NCI-H524 treated with DMSO at 0.1 percent for 48 hours (cell line): ENCODE measurements at places on chromosomes 11 and 22.
A peak's percentile ranks its signal among the peaks of the same experiment; 100 is the strongest.

- no peak for DNase-seq
These were observed 121.5 kb downstream of the CEP164 start for GRCh38 chr11:117449111-117449693.

DNA sequence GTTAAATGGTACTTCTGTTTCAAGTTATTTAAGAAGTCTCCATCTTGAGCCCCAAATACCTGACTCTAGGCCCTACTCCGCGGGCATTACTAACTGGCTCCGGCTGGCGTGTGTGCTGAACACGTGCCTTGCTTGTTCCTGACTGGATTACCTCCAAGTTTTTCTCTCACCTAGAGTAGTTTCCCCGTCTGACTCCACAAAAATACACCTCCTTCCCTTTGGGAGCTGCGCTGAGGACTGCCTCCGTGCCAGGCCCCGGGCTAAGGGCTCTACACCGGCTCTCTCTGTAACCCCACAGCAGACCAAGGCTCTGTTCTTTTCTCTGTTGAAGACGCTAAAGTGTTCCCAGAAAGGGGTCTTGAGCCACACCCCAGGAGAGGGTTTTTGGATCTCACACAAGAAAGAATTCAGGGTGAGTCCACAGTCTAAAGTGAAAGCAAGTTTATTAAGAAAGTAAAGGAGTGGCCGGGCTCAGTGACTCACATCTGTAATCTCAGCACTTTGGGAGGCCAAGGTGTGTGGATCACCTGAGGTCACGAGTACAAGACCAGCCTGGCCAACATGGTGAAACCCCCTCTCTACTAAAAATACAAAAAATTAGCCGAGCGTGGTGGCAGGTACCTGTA lies 61.8 kb downstream of the ANO1 start:
- DNase-seq: no peak

GRCh38 chr11:113952070-113952469 lies 22.8 kb upstream of the HTR3A start:
- DNase-seq: no peak

DNA sequence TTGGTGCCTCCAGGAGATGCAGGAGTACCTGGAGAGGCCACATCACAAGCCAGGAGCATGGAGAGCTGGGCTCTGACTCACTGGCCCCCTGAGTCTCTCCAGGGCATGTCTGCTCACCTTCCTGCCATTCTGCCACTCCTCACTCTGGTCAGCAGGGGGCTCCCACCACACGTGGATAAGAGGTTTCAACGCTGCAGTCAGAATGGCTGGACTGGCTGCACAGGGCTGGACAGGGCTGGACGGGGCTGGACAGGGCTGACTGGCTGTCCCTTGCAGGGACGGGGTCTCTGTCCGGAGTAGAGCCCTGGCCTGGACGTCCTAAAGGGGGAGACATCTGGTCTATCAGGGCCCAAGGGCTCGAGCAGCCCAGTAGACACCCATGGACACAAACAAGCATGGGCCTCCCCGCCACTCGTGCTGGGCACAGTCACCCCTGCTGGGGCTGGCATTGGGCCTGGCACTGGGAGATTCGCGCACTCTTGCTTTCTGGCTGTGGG lies 34.6 kb downstream of the CYTH4 start:
- no peak for DNase-seq

GRCh38 chr11:90766121-90766520 lies 543.3 kb upstream of the CHORDC1 start:
- no peak for DNase-seq

- DNase-seq: no peak
These were observed 17.8 kb downstream of the SGSM3 start for GRCh38 chr22:40388231-40388630.

DNA sequence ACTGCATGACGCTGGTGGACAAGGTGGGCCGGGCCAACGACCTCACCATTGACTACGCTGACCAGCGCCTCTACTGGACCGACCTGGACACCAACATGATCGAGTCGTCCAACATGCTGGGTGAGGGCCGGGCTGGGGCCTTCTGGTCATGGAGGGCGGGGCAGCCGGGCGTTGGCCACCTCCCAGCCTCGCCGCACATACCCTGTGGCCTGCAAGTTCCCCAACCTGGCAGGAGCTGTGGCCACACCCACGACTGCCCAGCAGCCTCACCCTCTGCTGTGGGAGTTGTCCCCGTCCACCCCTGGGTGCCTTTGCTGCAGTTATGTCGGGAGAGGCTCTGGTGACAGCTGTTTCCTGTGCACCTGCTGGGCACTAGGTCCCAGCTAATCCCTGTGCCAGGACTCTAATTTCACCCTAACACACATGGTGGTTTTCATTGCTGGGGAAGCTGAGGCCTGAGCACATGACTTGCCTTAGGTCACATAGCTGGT lies 49.0 kb upstream of the PPP6R3 start:
- no peak for DNase-seq

- DNase-seq: no peak
These were observed 259.1 kb upstream of the PLET1 start for GRCh38 chr11:112519751-112520150.

GRCh38 chr11:14542324-14542723 lies 22.1 kb upstream of the PSMA1 start:
- DNase-seq: no peak

- DNase-seq: no peak
These were observed 134.2 kb upstream of the NECTIN1 start for GRCh38 chr11:119863236-119863635.

- no peak for DNase-seq
These were observed 32.0 kb downstream of the TMEM123 start for GRCh38 chr11:102420547-102420946.

- DNase-seq: no peak
These were observed 24.3 kb downstream of the SYT7 start for GRCh38 chr11:61556621-61557020.

- peak; percentile 60 for DNase-seq
These were observed 10.1 kb downstream of the CHST1 start for GRCh38 chr11:45655347-45655756.

DNA sequence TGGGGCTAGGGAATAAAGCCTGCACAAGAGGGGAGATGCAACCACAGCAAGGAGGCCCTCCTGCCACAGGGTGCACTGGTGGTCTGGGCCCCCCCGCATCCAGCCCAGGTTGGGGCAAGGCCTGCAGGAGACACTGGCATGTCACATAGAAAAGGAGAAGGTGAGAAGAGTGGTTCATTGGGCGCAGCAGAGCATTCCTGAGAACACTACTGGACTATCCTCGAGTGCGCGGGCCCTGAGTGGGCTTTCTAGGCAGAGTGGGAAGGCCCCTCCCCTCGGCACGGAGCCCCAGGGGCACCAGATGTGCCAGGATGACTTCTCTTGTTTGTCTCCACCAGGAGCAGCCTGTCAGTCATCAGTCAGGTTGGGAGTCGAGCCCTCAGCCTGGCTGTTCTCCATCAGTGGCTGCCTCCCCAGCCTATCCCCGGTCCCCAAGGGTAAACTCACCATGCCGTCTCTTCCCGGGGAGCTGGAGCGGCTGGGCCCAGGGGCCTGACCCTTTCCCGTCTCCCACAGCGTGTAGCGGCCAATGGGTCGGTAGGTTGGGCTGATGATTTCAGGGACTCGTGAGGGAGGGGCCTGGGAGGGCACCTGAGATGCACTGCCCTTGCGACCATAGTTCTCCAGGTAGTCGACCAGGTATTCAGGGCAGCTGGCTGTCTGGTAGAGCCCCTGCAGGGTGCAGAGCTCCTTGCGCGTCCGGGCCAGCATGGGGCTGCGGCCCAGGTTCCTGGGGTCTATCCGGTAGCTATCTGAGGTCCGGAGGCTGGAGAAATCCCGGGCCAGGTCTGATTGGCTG lies 9.0 kb downstream of the USP2 start:
- no peak for DNase-seq

DNA sequence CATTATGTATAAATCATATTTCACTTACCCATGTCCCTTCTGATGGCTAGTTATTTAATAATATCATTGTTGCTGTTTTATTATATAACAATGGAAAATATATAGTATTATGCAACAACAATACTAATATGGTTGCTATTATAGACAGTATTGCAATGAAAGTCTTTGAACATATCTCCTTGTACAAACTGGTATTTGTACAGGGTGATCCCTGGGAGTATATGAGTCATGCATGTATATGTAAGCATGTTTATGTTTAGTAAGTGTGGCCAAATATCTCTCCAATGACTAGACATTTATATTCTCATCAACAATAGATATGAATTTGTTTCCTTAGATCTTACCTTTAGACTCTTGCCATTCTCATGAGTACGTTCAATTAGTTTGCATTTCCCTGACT lies 55.9 kb downstream of the KCNC1 start:
- DNase-seq: no peak

- no peak for DNase-seq
These were observed 57.3 kb downstream of the WNT7B start for GRCh38 chr22:45919504-45920286.

DNA sequence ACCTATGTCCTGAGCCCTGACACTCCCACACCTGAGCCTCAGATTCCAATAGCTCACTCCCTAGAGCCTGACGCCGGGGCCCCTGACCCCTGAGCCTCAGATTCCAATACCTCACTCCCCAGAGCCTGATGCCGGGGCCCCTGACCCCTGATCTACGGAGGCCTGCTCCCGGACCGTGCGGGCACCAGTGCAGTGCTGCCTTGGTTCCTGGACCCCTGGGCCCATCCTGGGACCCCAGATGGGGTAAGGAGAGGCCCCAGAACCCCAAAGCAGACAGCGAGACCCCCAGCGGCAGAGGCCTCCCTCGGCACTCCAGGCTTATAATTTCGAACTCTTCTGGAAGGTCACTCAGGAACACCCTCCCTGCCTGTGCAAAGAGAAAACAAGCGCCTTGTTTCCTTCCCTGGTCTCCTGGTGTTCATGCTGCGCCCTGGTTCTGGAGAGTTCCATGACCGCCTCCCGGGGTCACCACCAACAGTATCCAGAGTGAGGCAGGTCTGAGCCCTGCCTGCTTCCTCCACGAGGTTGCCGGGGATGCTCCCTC lies 7.5 kb downstream of the SUSD2 start:
- DNase-seq: no peak

DNA sequence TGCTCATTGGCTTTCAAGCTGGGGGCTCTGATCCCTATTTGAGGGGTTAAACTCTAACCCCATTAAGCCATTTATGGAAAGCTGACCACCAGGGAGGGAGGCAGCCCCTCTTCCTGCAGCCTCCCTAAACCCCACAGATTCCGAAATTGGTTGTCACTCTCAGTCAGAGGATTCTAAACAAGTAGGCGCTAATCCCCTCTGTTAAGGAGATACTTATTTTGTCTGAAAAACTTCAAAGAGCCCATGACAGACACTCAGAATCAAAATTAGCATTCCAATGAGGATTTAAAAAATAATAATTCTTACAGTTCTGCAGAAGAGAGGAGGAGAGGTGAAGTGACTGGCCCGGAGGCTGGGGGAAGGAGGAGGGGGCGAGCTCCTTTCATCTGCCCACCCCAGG lies 69.7 kb upstream of the LMO1 start:
- DNase-seq: peak; percentile 21

DNA sequence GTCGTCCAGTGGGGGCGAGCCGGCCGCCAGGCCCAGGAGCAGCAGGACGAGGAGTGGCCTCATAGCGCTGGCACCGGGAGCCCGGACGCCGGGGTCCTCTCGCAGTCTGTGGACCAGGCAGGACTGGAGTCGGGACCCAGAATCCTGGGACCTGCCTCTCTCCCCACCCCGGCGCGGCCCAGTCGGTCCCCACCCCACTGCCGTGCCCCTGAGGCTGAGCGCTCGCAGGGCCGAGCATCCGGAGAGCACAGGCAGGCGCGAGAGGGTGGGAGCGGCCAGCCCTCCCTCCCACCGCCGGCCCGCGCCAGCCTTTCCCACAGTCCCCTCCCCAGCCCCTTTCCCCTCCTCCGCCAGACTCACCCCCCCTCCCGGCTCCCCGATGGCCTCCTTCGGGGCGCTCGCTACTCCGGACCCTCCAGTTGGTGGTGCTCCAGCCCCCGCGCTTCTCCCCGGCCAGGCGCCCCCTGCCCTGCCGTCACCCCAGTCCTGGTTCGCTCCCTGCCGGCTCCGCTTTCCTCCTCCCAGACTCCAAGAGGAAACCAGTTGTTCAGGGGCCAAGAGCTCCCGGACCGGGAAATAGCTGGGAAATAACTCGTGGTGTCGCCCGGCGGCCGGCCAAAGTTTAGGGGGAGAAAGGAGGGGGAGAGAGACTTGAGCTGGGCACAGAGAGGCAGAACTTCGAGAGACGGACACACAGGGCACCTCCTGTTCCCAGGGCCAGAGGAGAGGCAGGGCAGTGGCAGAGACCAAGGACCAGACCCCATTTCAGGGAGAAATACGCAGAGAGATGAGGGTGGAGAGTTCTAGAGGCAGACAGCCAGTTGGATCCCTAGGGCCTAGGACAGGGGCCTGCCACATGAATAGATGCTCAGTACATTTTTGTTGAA lies at the start of gene C1QTNF5:
C1QTNF5 (minus strand) TSS at position 549 of the 887 bp plus-strand sequence; CDS start at position 63, 486 bp downstream.
- no peak for DNase-seq

DNA sequence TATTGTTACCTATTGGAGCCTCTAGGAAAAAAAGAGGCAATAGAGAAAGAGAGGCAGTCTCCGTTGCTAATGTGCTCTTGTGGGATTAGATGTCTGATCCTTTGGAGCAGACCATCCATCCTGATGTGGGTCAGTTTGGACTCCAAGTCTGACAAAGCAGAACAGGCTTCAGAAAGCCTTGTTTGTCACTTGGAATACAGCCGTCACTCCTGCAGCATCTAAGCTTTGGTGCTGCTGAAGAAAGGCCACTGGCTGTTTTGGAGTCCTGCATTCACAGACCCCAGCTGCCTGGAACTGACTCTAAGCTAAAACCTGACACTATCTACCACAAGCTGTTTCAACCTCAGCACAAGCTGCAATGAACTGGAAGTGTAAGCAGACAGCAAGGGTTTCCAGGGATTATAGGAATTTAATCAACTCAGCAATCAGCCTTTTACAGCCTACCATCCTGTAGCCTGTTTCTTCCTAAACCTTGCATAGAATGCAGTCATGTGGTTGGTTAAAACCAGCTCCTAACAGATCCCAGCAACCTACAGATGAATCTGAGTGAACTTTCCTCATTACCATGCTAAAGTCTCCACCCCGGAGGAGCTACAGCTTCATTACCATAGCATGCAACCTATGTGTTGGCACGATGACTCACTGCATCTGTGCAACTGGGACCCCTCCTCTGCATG lies 3.7 kb upstream of the PLAAT4 start:
- no peak for DNase-seq

DNA sequence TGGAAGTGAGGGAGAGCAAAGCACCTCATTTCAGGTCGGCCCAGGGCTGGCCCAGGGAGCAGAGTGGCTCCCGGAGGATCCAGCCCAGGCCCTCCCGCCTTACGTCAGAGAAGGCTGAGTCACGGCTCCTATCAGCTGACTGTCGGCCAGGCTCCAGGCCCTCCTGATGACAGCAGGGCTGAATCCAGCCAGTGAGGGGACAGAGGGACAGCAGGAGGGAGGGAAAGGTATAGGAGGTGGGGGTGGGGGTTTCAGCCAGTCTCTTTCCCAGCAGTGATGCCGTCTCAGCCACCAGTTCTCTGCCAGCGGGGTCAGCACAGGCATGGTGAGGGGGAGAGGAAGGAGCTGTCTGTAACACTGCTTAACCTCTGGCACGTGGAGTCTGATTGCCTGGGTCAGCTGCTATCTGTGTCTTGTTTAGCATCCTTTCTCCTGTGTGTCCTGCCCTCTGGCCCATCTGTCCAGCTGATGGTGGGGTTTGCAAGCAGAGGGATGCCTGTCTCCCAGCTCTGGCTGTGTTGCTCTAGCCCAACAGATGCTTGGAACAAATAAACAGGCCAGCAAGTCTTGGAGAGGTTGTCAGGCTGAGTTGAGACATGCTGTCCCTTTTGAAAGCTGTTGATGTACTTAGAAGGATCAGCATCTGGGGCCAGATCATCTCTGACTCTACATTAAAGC lies 74.0 kb downstream of the ADAMTS15 start:
- DNase-seq: peak; percentile 36
